ENCODE measurements at places on chromosomes 5 and 9.

DNA sequence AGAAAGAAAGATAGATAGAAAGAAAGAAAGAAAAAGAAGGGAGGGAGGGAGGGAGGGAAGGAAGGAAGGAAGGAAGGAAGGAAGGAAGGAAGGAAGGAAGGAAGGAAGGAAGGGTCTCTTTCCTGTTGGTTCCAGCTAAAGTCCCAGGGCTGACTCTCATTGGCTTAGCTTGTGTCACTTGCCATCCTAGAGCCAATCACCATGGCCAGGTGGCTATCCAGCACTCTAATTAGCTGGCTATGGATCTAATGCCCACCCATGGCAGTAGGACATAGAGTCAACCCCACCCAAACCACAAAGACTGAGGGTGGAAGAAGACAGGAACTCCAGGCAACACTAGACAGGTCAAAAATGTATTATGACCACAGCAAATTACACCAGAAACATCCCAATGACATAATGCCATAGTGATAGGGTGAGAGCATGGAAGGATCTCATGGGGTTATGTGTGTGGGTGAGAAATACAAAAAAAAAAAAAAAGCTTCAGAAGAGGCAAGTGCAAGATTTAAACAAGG, 10.8 kb upstream of the CPLX2 start:
- DNase-seq: no peak

GRCh38 chr5:157356576-157356975, 90.7 kb downstream of the CYFIP2 start:
- no peak for DNase-seq

DNA sequence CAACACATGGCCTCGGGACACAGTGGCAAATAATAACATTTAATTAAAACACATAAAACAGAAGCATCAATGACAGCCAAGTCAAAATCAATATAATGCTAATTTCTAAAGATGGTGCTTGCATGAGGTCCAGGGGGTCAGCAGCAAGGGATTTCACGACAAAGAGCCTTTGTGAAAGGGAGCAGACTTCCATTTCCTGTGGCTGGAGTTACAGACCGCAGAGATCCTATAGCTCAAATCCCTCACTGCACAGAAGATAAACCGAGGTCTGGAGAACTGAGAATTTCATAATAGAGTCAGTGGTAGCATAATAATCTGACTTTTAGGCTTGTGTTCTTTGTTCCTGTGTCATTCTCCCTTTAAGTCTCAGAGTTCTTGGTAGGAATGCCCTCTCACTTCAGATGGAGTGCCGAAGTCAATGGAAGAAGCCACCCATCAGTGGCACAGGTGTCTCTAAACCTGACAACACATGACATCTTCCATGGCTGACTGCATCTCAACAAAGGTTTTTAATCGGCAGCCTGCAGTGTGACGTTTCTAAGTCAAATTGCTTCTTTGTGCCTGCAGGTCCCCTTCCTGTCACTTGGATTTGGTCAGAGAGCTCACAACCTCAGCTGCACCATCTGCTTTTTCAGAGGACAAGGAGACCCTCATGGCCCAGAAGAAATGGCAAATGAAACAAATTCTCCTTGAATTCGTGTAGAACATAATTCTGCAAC, 67.4 kb downstream of the CARTPT start:
- DNase-seq: no peak

DNA sequence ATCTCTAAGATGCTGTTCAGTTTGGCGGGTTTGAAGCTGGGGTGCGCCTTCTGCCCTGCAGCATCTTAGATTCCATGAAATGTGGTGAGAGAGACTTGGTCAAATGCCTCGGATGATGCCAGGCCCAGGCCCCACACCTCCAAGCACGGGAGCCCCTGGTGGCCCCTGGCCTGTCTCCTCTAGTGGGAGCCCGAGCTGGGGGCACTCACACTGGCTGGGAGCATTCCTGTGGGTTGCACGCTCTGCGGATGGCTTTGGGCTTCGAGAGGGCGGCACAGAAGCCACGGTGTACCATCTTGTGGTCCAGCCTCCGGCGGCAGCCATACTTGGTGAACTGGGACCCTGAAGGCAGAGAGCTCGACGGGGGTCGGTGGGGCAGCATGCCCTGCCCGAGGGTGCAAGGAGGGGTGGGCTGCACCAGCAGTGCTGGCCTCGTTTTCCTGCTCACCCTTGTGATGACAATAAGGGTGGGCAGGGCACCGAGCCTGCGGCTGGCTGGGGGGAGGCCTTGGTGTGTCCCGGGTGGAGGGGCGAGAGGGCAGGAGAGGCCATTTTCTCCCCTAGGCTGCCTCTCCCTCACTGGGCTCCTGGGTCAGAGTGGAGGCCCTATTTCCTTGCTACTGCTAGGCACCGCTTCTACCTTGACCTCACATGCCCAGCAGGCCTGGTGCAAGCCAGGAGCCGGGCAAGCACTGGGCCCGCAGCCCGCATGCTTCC, 65.8 kb downstream of the ZNF354C start:
- DNase-seq: no peak

DNA sequence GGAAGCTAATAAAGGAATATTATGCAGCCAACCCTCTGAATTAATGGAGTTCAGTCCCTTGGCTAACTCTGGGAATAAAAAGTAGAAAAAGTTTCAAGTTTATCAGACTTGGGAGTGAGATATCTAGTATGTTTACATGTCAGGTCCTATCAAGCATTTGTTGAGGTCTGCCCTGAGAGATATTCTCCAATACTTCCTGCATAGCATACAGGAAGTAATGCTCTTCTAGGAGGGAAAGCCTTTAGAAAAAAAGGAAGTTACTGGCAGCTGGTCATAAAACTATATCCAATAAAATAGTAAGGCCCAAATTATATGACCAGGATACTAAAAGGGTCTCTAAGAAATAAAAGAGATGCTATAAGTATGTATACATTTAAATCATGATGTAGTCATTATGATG, 594.1 kb upstream of the FTMT start:
- DNase-seq: no peak

DNA sequence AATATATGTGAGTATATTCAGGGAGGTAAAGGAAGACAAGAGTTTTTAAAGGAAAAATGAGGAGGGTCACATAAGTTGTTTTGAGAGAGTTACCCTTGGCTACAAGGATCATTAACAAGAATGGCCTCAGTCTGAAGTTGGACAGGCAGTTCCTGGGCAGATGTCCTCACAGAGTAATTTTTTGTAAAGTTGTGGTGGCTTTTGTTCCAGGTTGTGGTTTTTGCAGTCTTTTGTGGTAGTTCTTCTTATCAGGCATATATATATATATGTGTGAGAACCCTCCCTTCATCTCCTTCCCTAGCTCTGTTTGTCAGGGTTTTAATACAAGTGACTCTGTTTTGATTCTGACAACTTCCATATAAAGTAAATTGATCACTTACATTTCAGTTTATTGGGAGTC, 60.0 kb downstream of the CSNK1G3 start:
- DNase-seq: no peak

DNA sequence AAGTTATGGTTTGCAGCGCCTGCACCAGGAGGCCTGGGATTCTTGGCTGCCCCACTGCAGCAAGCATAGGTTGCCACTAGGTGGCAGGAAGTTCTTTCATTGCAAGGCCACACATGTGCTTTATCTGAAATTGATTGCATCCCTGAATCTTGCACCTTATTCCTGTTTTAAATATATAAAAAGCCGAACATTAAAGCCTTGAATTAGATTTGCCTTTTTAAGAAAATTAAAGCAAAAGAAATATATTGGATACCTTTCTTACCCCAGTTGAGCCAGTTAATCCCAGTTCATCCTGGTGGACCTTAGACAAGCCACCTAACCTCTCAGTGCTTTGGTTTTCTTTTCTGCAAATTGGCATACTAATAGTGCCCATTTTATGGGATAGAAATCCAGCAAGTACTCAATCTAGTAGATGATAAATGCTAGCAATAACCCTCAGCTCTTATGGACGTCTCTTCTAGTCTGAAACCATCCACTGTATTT, 6.3 kb upstream of the TRMT10B start:
- DNase-seq: peak; percentile 34

DNA sequence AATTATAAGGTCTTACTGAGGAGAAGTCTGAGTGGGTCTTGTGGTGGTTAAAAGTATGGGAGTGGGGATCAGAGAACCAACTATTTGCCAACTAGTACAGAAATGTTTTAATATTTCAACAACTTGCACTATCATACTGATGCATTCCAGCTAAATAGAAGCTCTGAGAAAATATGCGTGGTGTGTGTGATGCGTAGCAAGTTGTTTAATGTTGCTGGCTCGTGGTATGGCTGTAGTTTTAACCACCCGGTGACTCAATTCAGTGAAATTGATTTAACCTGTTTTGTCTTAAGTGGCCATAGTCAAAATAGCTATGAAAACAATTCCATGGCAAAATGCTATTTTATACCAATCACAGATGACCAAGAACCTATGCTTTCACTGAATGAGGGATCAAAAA, 176.5 kb upstream of the SLC24A2 start:
- DNase-seq: no peak

DNA sequence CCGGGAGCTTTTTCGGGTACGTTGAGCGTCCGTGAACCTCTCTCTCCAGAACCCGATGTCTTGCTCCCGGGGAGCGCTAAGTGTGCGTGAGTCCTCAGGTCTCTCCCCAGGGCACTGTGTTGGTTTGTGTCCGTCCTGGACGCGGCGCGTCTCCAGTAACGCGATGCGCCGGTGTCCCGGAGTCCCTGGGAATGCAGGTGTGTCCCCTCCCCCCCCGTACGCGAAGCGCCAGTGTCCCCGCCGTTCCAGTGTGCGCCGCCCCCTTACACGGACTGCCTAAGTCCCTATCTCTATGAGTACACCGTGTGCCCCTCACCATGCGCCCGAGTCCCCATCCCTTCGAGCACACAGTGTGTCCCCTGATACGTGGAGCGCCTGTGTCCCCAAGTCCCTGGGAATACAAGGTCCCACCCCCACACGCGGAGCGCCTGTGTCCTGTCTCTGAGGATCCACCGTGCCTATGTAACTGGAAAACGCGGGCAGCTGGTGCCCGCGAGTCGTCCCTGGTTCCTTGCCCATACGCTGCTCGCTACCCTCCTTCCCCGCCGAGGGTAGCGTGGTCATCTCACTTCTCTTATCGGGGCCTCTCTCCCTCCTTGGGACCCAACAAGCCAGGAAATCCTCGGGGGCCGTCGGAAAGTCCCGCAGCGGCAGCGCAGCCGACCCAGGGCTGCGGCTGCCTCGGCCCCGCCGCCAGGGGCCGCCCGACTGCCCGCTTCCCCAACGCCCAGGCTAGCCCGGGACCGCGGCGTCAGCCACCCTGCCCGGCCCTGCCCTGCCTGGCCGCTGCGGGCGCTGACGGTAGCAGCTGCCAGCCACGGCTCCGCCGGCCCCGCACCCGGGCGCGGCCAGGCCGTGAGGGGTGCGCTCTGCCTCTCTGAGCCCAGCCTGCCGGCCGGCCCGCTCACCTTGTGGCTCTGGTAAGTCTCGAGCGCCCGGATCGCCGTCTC, 709 bp downstream of the ELL2 start:
- DNase-seq: peak; percentile 73

DNA sequence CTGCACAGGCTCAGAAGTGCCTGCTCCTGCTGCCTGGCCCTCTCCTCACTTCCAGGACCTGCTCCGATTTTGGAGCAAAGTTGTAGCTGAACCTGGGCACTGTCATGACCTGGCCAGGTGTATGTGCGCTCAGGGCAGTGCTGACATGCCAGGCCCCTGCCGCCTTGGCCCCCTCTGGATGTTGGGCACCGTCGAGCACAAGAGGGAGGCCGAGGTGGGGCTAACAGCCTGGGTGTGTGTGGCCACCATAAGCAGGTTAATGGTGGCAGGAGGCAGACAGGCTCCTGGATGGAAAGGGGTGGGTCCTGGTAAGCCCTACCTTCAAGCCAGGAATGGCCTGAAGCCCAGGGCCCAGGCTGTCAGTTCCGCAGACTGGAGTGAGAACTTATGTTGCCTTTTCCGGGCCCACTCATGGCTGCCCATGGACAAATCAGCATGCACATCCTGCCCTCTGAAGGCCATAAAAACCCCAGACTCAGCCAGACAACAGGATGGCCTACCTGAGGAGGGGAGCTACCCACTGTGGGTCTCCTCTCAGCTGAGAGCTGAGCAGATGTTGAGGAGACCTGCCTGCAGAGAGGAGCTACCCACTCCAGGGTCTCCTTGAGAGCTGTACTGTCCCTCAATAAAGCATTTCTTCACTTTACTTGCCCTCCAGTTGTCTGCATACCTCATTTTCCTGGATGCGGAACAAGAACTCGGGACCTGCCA, 66.2 kb downstream of the NACC2 start:
- no peak for DNase-seq

DNA sequence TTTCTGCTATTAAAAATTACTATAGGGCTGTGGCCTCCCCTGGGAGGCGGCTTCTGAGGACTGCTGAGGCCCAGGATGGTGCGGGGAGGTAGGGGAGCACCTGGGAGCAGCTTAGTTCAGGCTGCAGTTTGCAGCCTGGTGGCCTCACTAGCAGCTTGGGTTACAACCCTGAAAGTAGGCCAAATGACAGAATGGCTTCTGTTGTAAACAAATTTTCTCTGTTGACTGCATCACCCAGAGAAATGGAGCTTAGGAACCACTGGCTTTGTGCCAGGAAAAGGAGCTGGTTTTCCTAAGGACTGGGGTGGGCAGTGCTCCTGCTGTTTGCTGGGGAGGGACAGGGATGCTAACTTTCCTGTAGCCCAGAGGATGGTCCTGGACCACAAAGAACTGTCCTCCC, 130.3 kb downstream of the ENTREP1 start:
- DNase-seq: no peak

DNA sequence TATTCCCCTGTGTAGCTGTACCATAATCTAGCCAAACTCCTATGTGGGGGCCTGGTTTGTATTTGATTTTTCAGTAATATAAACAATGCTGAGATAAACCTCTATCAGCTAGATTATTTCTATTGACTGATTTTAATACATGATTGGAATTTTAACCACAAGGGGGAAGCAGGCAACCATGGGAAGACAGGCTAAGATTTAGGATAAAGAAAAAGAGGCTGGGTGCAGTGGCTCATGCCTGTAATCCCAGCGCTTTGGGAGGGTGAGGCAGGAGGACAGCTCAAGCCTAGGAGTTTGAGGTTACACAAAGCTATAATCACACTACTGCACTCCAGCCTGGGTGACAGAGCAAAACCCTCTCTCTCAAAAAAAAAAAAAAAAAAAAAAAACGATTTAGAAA, 18.1 kb upstream of the GPX3 start:
- no peak for DNase-seq

GRCh38 chr9:131197160-131197911, 72.0 kb downstream of the NUP214 start:
- DNase-seq: no peak

GRCh38 chr9:33868440-33868973, 51.5 kb downstream of the UBE2R2 start:
- DNase-seq: no peak

GRCh38 chr9:17319864-17320263, 185.0 kb downstream of the CNTLN start:
- DNase-seq: no peak

DNA sequence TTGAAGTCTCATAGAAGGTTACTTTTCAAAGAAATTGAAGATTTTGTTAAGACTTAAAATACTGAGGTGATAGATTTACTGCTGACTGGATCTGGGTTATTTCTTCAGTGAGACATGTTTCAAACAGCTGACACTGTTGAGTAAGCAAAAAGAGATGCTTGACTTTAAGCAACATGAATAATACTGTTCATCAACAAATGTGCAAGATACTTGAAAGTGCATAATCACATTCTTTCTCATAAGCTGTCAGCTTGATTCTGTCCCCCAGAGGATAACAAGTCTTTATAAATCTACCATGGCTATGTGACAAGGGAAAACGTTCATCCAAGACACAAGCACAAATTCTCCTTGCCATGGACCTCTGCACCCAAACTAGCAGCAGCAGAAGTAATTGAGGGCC, 260.1 kb upstream of the CDH18 start:
- DNase-seq: no peak

GRCh38 chr5:90014420-90014819, 395.1 kb downstream of the CETN3 start:
- DNase-seq: no peak

All from activated T-helper 2 cell treated with anti-CD3 and anti-CD28 coated beads, Interferon-gamma antibody, Interleukin-2, Interleukin-4, amounts not matched to agents 10 μg/mL and 5 μg/mL and 100 μg/mL, durations not matched to agents 14 hours and 24 hours and 36 hours (primary cell).